ENCODE measurements at places on chromosomes 3 and 15.

DNA sequence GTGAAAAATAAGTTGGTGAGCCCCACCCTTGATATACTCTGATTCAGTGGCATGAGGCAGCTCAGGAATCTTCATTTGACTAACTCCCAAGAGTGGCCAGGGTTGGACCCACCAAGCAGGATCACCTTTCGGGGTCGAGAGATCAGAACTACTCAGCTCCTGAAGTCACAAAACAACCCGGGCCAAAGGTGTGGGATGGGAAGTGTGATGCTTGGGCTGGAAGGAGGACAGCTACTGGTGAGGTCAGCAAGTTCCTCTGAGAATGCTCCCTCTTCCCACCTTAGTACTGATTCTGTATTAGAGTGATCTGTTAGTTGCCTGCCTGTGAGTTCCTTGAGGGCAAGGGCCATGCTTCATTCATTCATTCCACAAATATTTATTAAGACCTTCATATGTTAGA lies 15.1 kb downstream of the ESYT3 start:
- no peak for DNase-seq

DNA sequence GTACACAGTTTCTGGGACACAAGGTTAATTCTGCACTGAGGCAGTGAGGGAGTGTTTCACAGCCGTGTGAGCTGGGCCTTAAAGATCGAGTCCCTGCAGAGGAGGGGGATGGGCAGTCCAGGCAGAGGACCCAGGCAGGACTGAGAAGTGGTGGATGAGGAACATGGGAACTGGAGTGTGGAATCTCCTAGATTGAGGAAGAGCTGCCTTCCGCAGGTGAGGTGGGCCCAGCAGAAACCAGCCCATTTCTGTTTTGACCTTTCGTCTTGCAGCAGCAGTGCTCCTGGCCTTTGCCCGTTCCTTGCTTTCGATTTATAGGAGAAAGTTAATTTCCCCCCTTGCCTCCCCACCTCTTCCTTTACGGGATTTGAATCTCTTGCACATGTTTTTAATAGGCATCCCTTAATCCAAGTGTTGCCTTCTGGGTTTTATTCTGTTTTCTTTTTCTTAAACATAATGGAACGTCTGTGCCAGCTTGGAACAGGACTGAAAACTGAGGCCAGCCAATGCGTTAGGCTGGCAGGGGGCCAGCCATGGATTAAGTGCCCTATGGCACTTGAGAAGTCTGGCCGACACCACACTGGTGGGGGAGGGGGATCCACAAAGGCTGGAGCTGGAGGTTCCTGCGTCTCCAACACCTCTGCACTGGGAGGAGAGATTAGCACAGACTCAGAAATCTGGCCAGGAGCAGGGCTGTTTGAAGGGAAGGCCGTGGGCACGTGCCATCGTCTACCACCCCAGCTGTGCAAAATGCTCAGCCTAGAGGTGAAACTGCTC lies 78.1 kb downstream of the AAGAB start:
- peak; percentile 73 for DNase-seq

DNA sequence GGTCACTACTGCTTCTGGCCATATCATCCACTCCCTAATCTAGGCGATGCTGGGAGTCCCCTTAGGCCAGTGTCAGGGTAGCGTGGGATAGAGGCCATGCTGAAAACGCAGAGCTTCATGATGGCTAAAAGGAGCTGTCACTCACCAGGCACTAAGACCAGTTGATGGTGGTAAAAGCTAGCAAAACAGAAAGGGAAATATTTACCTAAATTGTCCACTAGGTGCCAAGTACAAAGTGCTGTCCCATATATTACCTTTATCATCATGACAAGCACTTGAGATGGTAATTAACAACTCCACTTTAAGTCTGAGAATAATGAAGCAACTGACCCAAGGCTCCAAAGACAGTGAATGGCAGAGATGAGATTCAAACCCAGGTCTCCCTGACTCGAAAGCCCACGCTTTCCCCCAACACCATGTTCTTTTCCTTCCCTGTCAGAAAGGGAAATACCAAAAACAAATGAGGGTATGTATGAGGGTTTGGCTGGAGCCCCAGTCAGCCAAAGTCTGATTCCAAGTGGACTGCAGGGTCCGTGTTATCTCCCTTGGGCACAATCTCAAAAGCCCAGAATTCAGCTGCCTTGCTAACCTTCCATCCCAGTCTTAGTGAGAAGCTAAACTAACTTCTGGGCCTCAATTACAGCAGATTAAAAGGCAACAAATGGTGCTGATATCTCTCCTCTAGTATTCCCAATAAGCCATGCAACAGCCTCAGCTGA lies 84.7 kb downstream of the RBPMS2 start:
- no peak for DNase-seq

GRCh38 chr3:174951034-174951433 lies 91.9 kb downstream of the NAALADL2 start:
- DNase-seq = no peak

GRCh38 chr3:161217496-161217895 lies 3.6 kb upstream of the NMD3 start:
- peak; percentile 29 for DNase-seq

DNA sequence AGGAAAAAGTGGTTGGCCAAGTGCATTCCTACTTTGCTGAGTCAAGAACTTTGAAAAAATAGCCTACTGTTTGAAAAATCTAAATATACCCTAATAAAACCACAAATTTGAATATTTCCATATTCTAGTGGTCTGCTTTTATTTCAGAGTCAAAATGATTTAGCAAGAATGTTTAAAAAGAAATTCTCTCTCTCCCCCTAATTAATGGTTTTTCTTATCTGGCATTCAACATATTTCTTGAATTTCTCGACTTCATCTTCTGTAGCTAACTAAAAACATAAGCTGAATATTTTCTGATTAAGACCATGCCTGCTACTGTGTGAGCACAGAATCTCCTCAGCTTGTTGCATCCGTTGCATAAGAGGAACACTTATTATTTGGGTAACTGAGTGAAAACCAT lies 563.5 kb upstream of the TBL1XR1 start:
- DNase-seq = no peak

DNA sequence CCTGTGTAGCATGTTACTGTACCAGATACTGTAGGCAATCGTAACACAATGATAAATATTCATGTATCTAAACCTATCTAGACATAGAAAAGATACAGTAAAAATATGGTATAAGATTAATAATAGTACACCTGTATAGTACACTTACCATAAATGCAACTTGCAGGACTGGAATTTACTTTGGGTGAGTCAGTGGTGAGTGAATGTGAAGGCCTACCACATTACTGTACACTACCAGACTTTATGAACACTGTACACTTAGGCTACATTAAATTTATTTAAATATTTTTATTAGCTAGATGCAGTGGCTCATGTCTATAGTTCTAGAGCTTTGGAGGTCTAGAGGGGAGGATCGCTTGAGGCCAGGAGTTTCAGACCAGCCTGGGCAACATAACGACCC lies 186.6 kb upstream of the ROPN1 start:
- DNase-seq = no peak
